ENCODE measurements at places on chromosomes 7 and 10. TPM values are rescaled to one million over a fixed set of nuclear protein-coding genes. Genes with fewer than 3 reads are reported as not detected.

DDX50 gene
- 56.1 TPM for total RNA-seq

HGF gene
- total RNA-seq, result 19.5 TPM

A1CF gene
- total RNA-seq, result not detected

PLPP4 gene
- 3.2 TPM for total RNA-seq
